NCI-H1105 (cell line): ENCODE measurements at places on chromosomes 5 and 9.
A peak's percentile ranks its signal among the peaks of the same experiment; 100 is the strongest.

- DNase-seq, result no peak
Measured at GRCh38 chr9:37928552-37929430, 24.9 kb upstream of the SLC25A51 start.

DNA sequence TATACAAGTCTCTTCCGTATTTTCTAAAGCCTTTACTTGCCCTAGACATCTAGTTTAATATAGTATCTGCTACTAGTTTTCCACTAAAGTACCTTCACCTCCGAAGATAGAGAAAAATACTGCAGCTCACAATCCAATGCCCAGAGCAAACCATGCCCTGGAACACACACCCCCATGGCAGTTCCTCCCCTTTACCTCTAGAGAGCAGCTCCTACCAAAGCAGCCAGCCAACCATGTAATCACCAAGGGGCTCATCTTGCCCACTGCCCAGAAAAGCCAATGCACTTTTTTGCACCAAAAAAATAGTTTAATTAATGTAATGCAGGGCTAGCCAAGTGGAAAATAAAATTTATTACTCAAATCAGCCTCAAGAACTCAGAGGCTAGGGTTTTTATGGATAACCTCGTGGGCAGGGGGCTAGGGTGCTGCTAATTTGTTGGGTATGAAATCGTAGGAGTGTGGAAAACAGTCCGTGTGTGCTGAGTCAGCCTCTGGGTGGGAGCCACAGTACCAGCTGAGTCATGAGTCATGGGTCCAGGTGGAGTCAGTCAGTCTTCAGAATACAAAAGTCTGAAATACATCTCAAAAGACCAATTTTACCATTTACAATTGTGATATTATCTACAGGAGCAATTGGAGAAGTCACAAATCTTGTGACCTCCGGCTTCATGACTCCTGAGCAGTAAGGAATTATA is 120.1 kb upstream of the ACO1 start:
- DNase-seq, result no peak

DNA sequence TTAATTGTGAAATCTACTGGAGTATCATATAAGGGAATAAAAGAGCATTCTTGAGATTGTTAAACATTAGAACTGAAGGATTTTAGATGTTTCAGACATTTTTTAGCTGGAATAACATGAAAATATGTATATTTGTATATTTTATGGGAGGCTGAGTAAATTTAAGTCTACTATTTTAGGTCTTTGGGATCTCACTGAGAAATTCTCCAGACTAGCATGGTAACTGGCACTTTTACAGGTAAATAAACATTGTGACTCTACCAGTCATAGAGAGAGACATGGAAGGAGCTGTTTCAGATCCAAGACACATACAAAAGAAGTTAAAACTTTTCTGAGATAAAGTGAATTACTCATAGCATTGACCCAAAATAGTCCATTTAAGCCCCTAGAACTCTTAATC is 59.4 kb downstream of the NDUFAF2 start:
- no peak for DNase-seq

DNA sequence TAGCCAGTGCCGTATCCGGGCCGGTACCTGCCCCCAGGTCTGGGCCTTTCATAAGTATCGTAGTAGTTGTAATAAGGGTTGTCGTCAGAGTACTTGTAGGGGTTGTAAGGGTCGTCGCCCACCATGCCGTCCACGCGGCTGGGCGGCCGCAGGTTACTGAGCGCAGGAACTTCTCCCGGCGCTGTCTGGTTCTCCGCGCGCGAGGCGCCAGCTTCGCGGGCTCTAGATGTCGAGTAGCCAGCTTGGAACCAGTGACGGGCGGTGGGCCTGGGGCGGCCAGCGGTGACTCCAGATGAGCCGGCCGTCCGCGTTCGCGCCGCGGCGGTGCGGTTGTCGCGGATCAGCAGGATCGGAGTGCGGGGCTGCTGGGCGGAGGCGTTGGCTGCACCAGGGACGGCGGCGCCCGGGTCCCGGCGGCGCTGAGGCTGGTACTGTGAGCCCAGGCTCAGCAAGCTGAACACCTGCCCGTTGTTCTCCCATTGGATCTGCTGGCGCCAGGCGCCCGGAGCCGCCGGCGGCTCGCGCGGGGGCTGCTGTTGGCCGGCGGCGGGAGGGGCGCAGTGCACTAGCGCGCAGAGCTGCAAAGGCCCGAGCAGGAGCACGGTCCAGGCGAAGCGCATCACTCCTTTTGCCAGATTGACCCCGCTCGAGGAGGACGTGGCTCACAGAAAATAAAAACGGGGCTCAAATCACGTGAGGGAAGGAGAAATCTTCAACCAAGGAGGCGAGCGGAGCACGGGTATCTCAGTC is 518 bp downstream of the LOX start:
- peak; percentile 24 for DNase-seq

GRCh38 chr5:37492778-37493555 is 113.8 kb downstream of the WDR70 start:
- no peak for DNase-seq

GRCh38 chr9:137319011-137319738 is 17.1 kb upstream of the NRARP start:
- no peak for DNase-seq

GRCh38 chr5:149760854-149761187 is 30.7 kb downstream of the PPARGC1B start:
- DNase-seq, result no peak

- peak; percentile 48 for DNase-seq
Measured at GRCh38 chr9:124290053-124290591, 32.4 kb downstream of the NEK6 start.

- DNase-seq, result no peak
Measured at GRCh38 chr5:88732181-88732633, 150.8 kb downstream of the MEF2C start.

DNA sequence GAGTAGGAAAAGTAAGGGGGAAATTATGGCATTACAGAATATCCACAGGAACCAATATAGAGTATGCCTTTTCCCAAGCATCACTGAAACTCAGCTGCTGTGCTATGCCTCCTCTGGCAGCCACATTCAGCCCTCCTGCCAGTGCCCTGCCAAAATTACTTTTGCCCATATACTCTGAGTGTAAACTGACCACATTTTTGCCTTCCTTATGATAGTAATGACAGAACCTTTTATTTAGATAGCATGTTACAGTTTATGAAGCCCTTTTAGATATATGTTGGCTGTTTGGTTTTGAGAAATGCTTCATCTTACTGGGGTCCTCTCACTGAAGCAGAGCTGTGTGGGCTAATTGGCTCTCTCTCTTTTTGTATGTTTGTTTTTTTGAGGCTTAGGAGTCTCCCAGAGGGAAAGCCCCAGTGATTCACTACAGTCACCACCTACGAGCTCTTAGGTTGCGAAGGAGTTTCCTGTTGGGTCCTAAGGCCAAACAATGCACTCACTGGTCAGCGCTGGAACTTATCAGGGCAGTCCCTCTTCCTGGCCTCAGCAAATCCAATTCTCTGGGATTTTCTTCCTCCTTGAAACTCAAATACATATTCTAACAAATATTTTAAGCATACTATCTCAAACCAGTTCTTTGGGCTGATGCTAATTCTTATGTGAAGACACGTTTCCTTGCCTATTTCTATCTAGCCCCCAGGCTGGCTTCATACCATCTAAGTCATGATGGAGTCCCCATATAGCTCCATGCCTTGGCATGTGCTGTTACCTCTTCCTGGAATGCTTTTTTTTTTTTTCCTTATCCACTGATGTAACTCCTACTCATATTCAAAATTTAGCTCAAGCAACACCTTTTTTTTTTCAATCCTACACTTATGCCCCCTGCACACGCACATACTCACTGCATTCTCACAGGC is 3.7 kb downstream of the PHF24 start:
- DNase-seq, result no peak

GRCh38 chr5:180112181-180112861 is 40.8 kb upstream of the RNF130 start:
- no peak for DNase-seq

DNA sequence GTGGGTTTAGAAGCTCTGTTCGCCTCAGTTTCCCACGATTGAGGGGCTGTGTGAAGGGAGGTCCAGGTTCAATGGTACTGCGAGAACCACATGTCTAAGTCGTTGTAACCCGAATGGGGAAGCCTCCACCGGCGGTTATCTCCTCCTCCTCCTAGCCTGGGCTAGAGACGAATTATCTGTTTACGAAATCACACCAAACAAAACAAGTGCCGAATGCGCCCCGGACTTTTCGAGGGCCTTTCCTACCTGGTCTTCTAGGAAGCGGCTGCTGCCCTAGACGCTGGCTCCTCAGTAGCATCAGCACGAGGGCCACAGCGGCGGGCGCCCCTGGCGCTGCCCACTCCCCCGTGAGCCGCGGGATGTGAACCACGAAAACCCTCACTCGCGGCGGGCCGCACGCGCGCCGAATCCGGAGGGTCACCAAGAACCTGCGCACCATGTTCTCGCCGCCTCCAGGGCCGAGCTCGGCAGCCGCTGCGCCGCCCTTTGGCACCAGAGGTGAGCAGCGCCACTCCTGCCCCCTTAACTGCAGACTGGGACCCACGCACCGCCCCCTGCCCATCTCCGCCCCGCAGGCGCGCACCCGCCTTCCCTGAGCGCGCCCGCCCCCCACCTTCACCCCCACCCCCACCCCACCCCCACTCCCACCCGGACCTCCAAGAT is at the start of gene CDKN2A:
CDKN2A (minus strand) TSS at position 500 of the 663 bp plus-strand sequence.
- no peak for DNase-seq

DNA sequence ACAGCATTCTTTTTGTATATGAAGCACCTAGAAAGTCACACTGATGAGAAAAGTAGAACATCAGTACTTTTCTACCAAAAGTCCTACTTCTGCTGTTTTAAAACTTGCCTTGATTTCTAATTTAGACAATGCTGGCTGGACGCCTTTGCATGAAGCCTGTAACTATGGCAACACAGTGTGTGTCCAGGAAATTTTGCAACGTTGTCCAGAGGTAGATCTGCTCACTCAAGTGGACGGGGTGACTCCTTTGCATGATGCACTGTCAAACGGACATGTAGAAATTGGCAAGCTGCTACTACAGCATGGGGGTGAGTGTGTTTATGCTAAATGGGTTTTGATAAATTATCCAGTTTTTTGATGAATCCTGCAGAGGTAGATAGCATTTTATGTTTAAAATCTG is 73.5 kb downstream of the SLF1 start:
- no peak for DNase-seq

GRCh38 chr9:108783326-108783725 is 72.5 kb downstream of the ACTL7B start:
- no peak for DNase-seq
